Adrenal gland (tissue), 19 donors: ENCODE measurements at places on chromosomes 6 and 20.
A peak's percentile ranks its signal among the peaks of the same experiment; 100 is the strongest.

DNA sequence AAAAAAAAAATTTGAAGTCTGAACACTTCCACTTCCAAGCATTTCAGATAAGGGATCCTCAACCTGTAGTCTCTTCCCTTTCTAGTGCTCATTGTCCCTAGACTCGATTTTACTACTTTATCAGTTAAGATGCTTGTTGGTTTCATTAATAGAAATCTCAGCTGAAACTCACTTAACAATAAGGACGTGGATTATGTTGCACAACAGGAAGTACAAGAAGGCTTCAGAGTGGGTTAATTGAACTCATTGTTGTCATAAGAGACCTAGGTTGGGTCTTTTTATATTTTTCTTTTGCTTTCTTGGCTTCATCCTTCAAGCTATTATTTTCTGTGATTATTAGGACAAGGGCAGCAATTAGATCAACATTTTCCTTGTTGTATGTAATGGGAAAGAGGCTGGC is 175.2 kb downstream of the CDKAL1 start:
- no peak for DNase-seq
- H3K27ac ChIP-seq: no peak overlapping the region
- H3K4me3 ChIP-seq: no peak overlapping the region
- H3K27me3 ChIP-seq: no peaks in the 10 kb centered on the region

GRCh38 chr6:147447835-147448611 is 60.5 kb upstream of the SAMD5 start:
- no peak for DNase-seq

GRCh38 chr6:88982720-88983119 is 19.3 kb upstream of the RNGTT start:
- no peak overlapping the region for H3K27ac ChIP-seq
- no peaks in the 10 kb centered on the region for H3K36me3 ChIP-seq
- H3K27me3 ChIP-seq: no peaks in the 10 kb centered on the region

- H3K27me3 ChIP-seq: no peaks in the 10 kb centered on the region
- H3K4me3 ChIP-seq: no peak overlapping the region
- DNase-seq: peak; percentile 64
These were observed 5.4 kb downstream of the TGM3 start for GRCh38 chr20:2301164-2301622.
